ENCODE measurements at places on chromosomes 4 and X.

DNA sequence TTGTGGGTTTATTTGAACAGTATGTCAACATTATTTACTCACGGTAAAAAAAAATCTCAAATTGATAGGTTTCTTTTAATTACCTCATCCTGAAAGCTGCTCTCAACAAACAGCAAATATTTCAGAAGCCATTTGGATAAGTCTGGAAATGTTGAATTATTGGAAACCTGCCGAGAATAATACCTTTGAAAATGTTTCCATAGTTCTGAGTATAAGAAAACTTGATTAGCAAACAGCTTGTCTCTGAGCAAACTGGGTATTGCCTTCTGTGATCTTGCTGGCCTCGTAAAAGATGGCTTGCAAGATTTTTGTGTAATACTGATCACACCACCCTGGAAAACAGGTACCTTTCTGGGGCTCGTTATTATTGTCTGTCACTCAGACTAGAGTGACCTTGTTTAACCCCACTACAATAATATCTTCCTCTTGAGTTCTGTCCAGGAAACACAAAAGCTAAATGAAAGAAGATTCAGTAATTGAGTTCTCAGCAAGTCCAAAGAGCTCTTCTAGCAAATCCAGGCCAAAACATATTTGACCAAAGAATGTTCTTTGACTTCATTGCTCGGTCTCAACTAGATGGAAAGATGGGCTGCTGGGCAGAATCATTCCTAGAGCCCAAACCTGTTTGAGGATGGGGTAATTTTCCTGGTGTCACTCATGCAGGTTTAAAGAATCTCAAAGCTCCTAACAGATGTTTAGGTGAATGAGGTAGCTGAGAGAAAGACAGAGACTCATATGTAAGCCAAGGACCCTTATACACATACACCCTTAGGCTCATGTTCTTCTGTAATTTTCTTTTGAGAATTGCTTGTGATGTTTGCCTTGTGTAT lies 255.6 kb upstream of the JADE1 start:
- peak overlapping the region; percentile 88 for H3K27ac ChIP-seq
- H3K36me3 ChIP-seq = no peaks in the 10 kb centered on the region
- H3K4me3 ChIP-seq = peak overlapping the region; percentile 53
- peaks cover 14% of the 10 kb centered on the region for H3K4me1 ChIP-seq
- no peak for DNase-seq
- no peaks in the 10 kb centered on the region for H3K27me3 ChIP-seq

DNA sequence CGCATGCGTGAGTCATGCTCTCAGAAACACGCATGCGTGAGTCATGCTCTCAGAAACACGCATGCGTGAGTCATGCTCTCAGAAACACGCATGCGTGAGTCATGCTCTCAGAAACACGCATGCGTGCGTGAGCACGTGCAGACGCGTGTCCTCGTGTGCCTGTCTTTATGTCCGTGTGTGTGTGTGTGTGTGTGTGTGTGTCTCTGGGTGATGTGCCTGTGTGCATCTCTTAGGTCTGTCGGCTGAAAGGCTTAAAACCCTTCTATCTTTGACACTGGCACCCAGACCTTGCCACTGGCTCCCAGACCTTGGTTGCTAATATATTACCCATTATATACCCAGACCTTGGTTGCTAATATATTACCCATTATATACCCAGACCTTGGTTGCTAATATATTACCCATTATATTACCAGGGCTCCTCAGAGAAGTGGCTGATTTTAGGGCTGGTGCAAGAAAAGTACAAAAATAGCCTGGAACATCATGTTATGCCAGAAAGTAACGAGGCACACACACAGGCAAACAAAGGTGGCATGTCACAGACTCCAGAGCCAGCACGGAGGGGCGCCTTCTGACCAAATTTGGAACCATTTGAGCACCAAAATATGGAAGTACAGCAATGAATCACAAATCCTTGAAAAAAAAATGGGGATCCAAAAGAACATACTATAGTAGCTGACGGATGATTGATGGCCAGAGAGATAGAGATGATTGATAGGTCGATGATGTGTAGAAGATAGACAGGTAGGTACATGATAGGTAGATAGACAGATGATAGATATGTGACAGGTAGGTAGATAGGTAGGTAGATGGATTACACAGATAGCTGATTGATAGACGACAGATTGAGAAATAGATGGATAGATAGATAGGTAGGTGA lies 19.2 kb upstream of the ADRA2C start:
- H3K27me3 ChIP-seq = peaks cover 65% of the 10 kb centered on the region
- no peaks in the 10 kb centered on the region for H3K36me3 ChIP-seq
- no peaks in the 10 kb centered on the region for H3K4me1 ChIP-seq
- no peak overlapping the region for H3K4me3 ChIP-seq
- H3K27ac ChIP-seq = no peak overlapping the region

GRCh38 chrX:66625525-66625924 lies 13.4 kb downstream of the EDA2R start:
- no peak for DNase-seq
- H3K4me3 ChIP-seq = no peak overlapping the region
- H3K36me3 ChIP-seq = no peaks in the 10 kb centered on the region
- H3K4me1 ChIP-seq = no peaks in the 10 kb centered on the region

DNA sequence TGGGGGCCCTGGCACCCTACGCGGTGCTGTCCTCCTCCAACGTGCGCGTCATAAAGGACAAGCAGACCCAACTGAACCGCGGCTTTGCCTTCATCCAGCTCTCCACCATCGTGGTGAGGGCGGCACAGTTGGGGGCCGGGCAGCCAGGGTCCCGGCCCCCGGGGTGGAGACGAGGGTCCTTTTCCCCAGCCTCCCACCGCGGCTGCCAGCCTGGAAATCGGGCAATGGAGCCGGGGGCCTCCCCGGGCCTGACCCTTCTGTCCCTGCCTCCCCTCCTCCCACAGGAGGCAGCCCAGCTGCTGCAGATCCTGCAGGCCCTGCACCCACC lies 13.7 kb upstream of the UBA1 start:
- peaks cover 41% of the 10 kb centered on the region for H3K36me3 ChIP-seq
- no peak for DNase-seq
- H3K4me3 ChIP-seq = no peak overlapping the region
- peaks cover 21% of the 10 kb centered on the region for H3K27me3 ChIP-seq

GRCh38 chr4:145797278-145797677 lies 117.3 kb downstream of the C4orf51 start:
- peaks cover 1% of the 10 kb centered on the region for H3K36me3 ChIP-seq
- H3K4me1 ChIP-seq = peaks cover 2% of the 10 kb centered on the region
- H3K27me3 ChIP-seq = no peaks in the 10 kb centered on the region

DNA sequence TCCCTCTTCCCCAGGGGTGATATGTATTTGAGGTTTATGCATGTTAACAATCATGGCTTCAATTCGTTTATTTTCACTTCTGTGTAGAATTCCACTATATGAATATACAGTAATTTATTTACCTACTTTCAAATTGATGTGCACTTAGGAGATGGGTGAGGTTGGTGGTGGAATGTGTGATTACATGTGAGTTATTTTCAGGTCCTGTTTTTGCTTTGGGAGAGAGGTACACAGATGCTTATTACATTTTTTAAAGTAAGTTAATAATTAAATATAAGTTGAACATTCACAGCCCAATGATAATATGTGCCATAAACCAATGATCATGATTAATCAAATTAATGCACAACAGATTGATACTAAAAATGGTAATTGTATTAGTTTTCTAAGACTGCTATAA lies 79.5 kb downstream of the SPRY1 start:
- no peaks in the 10 kb centered on the region for H3K27me3 ChIP-seq
- DNase-seq = no peak
- no peak overlapping the region for H3K27ac ChIP-seq
- H3K4me3 ChIP-seq = no peak overlapping the region
- no peaks in the 10 kb centered on the region for H3K36me3 ChIP-seq

GRCh38 chrX:123331859-123332258 lies 147.8 kb downstream of the GRIA3 start:
- H3K36me3 ChIP-seq = no peaks in the 10 kb centered on the region
- DNase-seq = no peak
- H3K27ac ChIP-seq = no peak overlapping the region
- H3K4me1 ChIP-seq = no peaks in the 10 kb centered on the region
- H3K4me3 ChIP-seq = no peak overlapping the region

DNA sequence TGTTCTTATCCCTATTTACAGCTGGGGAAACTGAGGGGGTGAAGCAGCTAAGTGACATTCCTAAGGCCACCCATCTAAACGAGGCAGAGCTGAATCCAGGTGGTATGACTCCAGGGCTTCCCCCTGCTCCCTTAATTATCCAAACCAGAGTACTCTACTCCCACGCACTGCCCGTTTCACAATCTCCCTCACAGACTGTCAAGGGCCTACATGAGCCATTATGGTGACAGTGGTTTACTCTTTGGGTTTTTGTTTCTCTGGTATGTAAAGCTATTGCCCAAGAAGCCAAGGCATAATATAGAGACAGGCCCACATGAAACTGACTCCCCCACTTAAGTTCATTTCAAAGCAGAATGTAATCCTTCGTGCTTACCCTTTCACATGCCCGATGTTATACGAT lies 95.1 kb downstream of the NHS start:
- DNase-seq = peak; percentile 42
- peaks cover 4% of the 10 kb centered on the region for H3K27me3 ChIP-seq
- peaks cover 3% of the 10 kb centered on the region for H3K4me1 ChIP-seq

- no peak for DNase-seq
- no peaks in the 10 kb centered on the region for H3K4me1 ChIP-seq
- H3K4me3 ChIP-seq = no peak overlapping the region
- H3K36me3 ChIP-seq = no peaks in the 10 kb centered on the region
- no peak overlapping the region for H3K27ac ChIP-seq
Observed at GRCh38 chr4:70508801-70509200, 9.6 kb upstream of the AMTN start.

- DNase-seq = no peak
- no peak overlapping the region for H3K4me3 ChIP-seq
- no peaks in the 10 kb centered on the region for H3K4me1 ChIP-seq
Observed at GRCh38 chrX:50638123-50638522, 167.5 kb upstream of the DGKK start.

DNA sequence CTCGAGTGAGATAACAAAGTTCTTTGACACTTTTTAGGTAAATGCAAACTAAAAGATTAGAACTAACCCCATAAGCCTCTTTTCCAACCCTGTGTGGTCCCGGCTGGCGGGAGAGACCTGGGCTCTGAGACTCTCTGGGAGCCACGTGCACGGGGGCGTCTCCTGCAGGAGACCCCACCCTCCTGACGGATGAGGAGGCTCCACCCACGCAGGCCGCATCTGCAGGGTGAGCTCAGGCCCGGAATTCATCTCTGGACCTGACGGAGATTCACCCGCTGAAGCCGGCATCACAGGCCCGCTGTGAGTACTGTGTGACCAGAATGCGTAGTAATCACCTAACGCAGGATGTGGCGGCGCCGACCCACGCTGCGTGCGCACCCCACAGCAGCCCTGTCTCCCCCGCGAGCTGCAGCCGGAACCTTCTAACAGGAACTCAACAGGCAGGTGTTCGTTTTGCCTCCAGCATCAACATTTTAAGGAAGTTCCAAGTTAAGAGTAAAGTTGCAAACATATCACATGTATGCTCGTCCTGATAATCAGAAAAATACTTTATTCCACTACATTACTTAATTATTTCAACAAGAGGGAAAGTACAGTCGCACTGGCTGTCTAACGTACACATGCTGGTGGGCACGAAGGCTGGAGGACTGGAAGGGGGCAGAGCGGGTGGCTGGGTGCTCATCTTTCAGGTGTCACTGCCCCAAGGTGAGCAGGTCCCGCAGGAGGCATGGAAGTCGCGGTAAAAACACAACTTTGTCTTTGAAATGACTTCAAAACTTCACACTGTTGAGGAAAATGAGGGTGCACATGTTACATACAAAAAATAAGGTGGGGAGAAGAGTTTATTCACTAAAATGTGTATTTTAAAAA lies 44.5 kb downstream of the FGFRL1 start:
- H3K4me3 ChIP-seq = no peak overlapping the region
- peak; percentile 48 for DNase-seq

- H3K4me1 ChIP-seq = peaks cover 10% of the 10 kb centered on the region
- DNase-seq = peak; percentile 46
- no peaks in the 10 kb centered on the region for H3K27me3 ChIP-seq
- H3K27ac ChIP-seq = no peak overlapping the region
Observed at GRCh38 chr4:16759931-16760582, 138.4 kb downstream of the LDB2 start.

GRCh38 chrX:2513121-2513664 lies 12.4 kb upstream of the DHRSX start:
- DNase-seq = no peak
- H3K4me1 ChIP-seq = no peaks in the 10 kb centered on the region
- H3K36me3 ChIP-seq = no peaks in the 10 kb centered on the region
- H3K27me3 ChIP-seq = peaks cover 8% of the 10 kb centered on the region
- H3K27ac ChIP-seq = no peak overlapping the region
